ENCODE measurements at places on chromosomes 2 and 18.
A peak's percentile ranks its signal among the peaks of the same experiment; 100 is the strongest.

DNA sequence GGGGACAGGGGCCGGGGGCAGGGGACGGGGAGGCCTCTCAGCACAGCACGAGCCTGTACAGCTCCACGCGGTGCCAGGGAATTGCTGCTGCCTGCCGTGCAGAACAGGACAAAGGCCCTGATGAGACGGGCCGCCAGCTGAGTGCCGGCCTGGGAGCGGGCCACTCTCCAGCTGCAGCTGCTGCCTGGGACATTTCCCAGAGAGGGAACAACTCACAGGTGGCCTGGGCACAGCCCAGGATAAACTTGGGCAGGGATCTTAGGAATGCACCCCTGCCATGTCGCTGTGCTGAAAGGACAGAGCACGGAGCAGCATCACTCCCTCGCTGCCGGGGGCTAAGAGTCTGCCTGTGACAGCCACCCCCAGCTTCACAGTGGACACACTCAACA is 38.8 kb downstream of the CENPO start:
- no peak for DNase-seq

DNA sequence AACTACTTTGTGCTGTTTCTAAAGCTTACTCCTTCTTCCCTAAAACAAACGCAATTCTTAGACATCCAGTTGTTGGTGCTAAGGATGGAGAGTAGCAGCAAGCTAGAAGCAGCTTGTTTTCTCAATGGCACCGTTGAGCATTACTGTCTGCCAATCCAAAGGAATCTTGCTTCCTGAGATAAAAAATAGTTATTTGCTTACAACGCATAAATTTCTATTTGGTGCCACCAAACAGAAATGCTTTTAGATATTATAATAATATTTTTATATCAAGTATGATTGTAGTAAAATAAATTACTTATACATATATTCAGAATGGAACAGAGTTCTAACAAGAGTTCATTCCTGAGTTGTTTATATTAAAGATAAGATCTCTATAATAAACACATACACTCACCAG is 434.7 kb downstream of the CPS1 start:
- no peak for DNase-seq

- no peak for DNase-seq
These were observed at the start of gene NEU4 for GRCh38 chr2:241808721-241809382. Gene NEU4, plus strand, starts transcription at chr2:241809193. Its CDS starts 5,292 bp downstream, at chr2:241814485.

DNA sequence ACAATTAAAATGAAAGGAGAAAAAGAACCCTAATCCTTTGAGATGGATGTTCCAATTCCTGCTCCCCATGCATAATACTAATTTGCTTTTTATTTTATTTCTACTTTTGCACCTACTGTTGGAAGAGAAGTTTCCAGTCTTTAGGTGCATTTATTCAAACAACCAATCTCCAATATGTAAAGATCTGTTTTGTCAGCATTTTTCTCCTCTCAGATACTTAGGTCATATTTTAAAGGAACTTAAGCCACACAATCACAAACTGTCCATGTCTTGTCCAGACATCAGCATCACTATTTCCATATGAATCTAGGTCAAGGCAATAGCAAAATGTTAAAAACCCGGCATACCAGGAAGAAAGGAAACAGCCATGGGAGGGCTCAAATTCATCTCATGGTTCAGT is 1023.2 kb downstream of the BCL11A start:
- no peak for DNase-seq

GRCh38 chr18:79818036-79818435 is 20.3 kb downstream of the KCNG2 start:
- no peak for DNase-seq

DNA sequence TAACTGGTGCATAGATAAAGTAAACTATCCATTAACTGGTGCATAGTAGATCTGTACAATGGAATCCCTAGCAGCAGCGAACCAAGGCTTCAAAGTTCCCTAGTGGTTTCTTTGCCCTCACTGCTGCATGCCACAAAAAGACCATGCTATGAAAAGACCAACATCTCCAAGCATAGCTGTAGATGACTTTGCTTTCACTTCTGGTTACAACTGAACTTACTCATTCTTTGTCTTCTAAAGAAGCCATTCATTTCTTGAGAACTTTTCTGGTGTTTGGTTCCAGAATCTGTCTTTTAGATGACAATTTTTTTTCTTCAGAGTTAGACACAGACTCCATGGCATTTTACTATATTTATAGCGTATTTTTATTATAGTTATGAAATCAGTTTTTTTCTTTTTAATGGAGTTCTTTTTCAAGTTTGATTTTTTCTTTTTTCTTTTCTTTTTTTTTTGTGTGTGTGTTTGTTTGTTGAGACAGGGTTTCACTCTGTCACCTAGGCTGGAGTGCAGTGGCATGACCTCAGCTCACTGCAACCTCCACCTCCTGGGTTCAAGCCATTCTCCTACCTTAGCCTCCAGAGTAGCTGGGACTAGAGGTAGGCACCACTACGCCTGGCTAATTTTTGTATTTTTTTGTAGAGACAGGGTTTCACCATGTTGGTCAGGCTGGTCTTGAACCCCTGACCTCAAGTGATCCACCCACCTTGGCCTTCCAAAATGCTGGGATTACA is 63.6 kb downstream of the SLC35F5 start:
- DNase-seq, result peak; percentile 55

DNA sequence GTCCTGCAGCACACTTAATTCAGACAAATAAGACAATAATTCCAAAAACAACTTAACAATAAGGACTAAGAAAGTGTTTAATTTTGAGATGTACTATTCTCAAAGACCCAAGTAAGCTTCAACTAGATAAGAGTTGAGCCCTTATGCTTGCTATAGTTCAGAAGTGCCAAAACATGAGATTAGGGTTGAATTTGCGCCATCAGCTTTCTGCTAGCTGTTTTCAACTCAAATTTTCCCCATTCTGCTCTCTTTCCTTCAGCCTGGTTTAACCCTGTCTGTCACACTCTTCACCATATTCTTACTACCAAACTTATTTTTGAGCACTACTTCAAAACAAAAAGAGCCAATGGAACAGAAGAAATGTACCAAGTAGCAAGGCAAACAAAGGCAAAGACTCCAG is 4.1 kb downstream of the NFE2L2 start:
- no peak for DNase-seq

DNA sequence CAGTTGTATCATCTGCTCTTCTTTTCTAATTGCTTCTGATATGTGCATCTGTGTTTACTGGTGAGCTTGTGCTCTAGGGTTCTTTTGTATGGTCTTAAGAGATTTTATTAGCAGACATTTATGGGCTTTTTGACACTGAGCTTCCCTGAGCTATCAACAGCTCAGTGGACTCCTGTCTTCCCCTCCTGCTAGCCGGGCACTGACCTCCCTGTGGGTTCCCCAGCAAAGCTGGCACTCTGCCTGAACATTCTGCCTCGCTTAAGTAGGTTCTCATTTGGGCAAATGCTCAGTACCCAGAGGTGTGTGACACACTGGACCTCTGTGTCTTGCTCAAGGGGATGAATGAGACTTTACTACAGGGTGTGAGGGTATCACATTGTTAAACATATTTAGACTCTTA is 15.8 kb downstream of the TRAF3IP1 start:
- DNase-seq, result no peak

DNA sequence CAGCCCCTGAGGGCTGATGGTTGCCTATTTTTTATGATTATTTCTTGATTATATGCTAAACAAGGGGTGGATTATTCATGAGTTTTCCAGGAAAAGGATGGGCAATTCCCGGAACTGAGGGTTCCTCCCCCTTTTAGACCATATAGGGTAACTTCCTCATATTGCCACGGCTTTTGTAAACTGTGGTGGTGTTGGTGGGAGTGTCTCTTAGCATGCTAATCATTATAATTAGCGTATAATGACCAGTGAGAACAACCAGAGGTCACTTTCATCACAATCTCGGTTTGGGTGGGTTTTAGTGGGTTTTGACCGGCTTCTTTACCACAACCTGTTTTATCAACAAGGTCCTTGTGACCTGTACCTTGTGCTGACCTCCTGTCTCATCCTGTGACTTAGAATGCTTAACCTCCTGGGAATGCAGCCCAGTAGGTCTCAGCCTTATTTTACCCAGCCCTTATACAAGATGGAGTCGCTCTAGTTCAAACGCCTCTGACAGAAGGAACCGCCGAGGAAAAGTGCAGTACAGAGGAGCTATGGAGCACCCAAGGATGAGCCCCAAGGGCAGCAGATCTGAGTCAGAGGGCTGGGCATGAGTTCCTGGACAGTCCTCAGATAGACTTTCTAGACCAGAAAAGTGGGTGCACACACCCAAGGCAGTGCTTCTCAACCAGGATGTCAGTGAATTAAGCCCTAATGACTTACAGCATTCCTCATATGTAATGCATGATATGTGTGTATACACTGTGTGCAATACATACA is 37.1 kb upstream of the ASAP2 start:
- DNase-seq, result no peak

GRCh38 chr18:23872701-23873550 is 141.6 kb upstream of the TTC39C start:
- DNase-seq, result no peak

- DNase-seq, result peak; percentile 70
These were observed at the start of gene MC4R for GRCh38 chr18:60372596-60372995. Gene MC4R, minus strand, starts transcription at chr18:60372775. Its CDS starts 426 bp downstream, at chr18:60372349.

DNA sequence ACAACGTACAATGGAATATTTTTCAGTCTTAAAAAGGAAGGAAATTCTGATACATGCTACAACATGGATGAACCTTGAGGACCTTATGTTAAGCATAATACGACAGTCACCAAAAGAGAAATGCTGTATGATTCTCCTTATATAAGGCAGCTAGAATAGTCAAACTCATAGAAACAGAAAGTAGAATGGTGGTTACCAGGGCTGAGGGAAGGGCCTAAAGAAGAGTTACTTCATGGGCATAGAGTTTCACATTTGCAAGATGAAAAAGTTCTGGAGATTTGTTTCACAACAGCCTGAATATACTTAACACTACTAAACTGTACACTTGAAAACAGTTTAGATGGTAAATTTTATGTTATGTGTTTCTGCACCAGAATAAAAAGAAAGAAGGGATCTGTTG is 113.3 kb downstream of the GALNT1 start:
- no peak for DNase-seq

DNA sequence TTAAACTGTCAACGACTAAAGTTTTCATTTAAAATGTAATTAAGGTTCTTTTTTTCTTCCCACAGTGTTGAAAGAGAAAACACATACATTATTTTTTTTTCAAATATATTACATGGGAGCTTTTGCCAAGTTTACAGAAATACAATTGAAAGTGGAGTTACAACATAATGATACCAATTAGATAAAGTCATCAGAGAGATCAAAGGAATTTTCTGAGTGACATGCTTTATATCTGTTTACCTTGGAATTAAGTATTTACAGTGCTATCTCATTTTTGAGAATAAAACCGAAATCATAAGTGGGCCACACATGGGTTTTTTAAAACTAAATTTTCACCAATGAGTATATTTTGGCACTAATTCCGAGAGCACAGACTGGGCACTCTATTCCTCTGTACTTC is 165.2 kb downstream of the RAPGEF4 start:
- no peak for DNase-seq

DNA sequence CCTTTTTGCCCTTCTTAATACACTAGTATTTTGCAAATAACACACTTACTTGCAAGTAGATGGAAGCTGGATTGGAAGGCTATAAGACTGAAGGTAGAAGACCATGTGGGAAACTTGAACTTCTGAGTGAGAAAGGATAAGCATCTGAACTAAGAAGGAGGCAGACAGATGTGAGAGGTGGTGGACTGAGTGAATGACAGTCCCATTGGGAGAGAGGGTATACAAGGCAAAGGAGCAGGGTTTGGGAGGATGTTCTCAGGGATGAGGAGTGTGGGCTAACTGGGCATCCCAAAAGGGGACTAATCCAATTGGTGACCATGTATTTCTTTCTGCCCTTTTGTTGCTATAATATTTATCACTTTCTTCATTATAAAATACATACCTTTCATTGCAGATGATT is 20.4 kb upstream of the SESTD1 start:
- DNase-seq, result no peak

- DNase-seq, result no peak
These were observed 136.0 kb upstream of the FAM98A start for GRCh38 chr2:33735096-33735495.

DNA sequence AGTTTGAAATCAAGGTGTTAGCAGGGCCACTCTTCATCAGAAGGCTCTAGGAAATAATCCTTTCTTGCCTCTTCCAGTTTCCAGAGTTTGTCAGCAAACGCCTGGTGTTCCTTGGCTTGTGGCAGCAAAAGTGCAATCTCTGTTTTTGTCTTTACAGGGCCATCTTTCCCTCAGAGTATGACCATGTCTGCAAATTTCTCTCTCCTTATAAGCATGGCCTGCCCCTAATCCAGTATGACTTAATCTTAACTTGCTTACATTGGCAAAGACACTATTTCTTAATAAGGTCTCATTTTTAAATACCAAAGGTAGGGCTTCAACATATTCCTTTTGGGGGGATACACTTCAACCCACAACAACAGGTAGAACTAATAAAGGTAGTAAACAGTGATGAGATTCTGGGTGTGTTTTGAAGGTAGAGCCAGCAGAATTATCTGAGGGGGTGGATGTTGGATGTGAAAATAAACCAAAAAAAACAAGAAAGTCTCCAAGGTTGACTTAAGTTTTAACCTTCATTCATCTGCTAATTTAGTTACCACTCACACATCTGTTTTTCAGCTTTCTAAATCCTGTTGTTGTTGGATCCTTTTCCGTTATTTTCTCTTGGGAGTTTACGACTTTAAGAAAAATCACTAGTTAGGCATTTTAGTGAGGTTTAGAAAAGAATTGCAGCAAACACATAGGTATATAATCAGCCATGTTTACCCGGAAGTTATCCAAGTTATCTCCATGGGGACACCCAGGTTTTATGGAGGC is 234.4 kb upstream of the FIGN start:
- no peak for DNase-seq

DNA sequence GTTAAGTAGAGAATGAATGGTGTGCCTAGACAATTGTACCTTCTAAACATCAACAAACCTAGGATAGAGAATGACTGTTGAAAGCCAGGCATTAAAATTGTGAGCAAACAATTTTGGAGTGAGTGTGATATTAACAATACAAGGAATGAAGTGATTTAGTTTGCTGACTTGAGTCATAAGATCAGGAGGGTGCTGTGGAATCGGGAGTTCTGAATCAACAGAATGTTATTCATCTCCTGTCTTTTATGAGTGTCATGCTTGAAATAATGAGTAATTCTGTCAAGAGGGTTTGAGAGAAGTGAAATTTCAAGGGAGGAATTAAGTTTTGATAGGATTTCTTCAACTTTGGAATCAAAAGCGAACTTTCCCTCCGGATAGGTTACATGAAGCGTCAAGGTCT is 214.4 kb upstream of the DSEL start:
- no peak for DNase-seq

GRCh38 chr2:141423124-141423523 is 707.7 kb downstream of the LRP1B start:
- DNase-seq, result no peak
